ENCODE measurements at places on chromosomes 13 and 19. TPM values are rescaled to one million over a fixed set of nuclear protein-coding genes. Genes with fewer than 3 reads are reported as not detected.
A peak's percentile ranks its signal among the peaks of the same experiment; 100 is the strongest.

DNA sequence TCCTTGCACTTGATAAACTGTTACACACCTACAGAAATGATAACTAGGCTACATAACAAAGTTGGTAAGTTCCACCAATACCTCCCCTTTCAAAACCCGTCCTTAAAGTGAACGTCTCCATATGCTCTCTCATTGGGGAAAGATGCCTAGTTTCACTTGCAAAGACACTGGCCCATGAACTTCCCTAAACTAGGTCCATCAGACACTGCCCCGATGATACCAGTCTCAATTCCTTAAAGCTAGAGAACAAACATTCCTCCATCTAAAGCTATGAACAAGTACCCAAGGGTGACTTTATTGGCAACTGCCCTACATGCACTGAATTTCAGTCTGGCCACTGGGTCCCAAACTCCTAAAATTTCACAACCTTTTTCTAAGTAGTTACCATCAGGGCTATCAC lies 39.9 kb downstream of the FOXO1 start:
- no peak for DNase-seq
- no peaks in the 10 kb centered on the region for H3K36me3 ChIP-seq
- peaks cover 7% of the 10 kb centered on the region for H3K4me1 ChIP-seq

DNA sequence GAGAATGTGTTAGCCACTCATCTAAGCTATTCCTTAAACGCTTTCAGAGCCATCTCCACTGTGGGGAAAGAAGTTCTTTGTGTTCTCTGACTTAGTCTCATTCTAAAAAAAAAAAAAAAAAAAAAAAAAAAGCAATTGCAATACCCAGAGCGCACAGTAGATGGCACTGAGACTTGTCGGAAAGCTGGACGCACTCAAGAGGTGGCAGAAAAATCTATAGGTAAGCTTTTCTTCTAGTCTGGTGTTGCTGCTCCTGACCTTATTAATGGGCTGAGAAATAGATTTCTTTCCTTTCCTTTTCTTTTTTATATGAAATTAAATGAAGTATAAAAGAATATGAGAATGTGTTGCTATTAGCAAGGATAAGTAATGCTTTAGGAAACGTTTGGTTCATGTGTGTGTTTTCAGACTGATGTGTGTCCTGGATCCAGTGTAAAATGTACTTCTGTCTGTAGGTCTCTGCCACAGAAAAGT lies 4.7 kb upstream of the GJB2 start:
- no peak overlapping the region for H3K4me3 ChIP-seq
- H3K27me3 ChIP-seq = peaks cover 42% of the 10 kb centered on the region
- H3K27ac ChIP-seq = no peak overlapping the region
- no peaks in the 10 kb centered on the region for H3K36me3 ChIP-seq
- H3K4me1 ChIP-seq = peaks cover 7% of the 10 kb centered on the region

- no peak for DNase-seq
- peaks cover 33% of the 10 kb centered on the region for H3K36me3 ChIP-seq
- peaks cover 37% of the 10 kb centered on the region for H3K4me1 ChIP-seq
- no peaks in the 10 kb centered on the region for H3K27me3 ChIP-seq
- no peak overlapping the region for H3K27ac ChIP-seq
- H3K4me3 ChIP-seq = no peak overlapping the region
Observed at GRCh38 chr13:23354520-23354919, 79.0 kb downstream of the SACS start.

DNA sequence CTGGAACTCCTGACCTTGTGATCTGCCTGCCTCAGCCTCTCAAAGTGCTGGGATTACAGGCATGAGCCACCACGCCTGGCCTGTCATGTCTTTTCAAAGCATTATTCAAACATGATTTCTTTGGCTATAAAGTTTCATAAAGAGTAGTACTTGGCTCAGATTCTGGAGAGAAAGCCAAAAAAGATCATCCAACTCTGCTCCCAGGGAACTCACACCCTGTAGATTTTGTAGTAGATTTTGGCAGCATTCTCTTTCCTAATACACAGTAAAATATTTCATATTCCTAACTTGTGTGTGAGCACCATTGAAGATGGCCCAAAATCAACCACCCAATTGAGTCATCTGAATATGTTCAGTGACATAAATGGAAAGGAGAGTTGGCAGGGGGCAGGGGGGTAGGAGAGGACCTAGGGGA lies 48.4 kb downstream of the CAB39L start:
- no peaks in the 10 kb centered on the region for H3K27me3 ChIP-seq
- no peaks in the 10 kb centered on the region for H3K4me1 ChIP-seq
- no peaks in the 10 kb centered on the region for H3K36me3 ChIP-seq
- no peak overlapping the region for H3K4me3 ChIP-seq

DNA sequence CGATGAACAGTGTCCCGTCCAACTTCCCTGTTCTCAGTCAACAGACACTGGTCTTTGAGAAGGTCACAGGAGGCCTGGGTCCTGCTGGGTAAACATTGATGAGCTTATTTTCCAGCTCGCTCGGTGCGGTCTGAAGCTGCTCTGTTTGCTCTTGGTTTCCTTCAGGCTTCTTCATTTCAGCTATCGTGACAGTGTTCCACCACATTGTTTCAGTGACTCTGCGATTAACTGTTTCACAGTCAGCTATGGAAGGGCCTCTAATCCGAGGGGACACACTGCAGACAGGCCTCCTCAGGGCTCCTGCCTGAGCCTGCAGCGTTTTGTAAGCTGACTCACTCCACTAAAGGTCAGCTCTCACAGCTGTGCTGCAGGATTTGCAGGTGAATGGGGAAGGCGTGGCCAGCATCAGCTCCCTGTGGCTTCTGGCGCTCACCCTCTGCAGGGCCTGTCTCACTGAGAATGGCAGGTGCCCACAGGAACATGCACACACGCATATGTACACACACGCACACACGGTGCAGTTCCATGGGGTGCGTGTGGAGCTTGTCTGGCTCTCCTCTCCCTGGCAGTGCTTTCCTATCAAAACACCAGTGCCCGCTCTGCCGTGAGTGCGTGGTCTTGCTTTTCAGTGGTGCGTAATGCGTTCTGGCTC lies 62.9 kb upstream of the MCF2L start:
- H3K27ac ChIP-seq = no peak overlapping the region
- H3K27me3 ChIP-seq = peaks cover 46% of the 10 kb centered on the region
- H3K4me3 ChIP-seq = no peak overlapping the region

DNA sequence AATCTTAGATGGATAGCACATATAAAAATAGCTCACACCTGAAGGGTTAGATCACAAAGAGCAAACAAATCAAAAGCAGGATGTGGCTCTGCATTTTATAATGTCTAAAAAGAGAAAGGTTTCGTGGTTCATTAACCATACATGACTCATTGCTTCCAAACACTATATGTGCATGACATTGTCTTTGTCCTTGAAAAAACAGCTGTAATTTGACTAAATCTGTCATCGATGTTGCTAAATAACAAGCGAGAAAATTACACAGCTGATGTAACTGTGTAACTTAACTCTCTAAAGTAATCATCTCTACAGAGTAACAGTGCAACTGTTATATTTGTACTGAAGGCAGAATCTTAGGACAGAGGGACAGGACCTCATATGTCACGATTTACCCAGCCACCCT lies 383.1 kb upstream of the GPC6 start:
- H3K27me3 ChIP-seq = no peaks in the 10 kb centered on the region
- no peak overlapping the region for H3K4me3 ChIP-seq
- DNase-seq = peak; percentile 61
- no peak overlapping the region for H3K27ac ChIP-seq

ZNF160 gene
- 20.2 TPM for total RNA-seq

Measured in GM23248 (cell line).